Stimulated activated CD4-positive, alpha-beta T cell treated with anti-CD3 and anti-CD28 coated beads, Interleukin-4, amount 100 ng/mL, for 1 hour (primary cell): ENCODE measurements at places on chromosomes 3 and 15.
A peak's percentile ranks its signal among the peaks of the same experiment; 100 is the strongest.

GRCh38 chr3:8595695-8596115, 48.9 kb downstream of the SSUH2 start:
- DNase-seq = no peak

DNA sequence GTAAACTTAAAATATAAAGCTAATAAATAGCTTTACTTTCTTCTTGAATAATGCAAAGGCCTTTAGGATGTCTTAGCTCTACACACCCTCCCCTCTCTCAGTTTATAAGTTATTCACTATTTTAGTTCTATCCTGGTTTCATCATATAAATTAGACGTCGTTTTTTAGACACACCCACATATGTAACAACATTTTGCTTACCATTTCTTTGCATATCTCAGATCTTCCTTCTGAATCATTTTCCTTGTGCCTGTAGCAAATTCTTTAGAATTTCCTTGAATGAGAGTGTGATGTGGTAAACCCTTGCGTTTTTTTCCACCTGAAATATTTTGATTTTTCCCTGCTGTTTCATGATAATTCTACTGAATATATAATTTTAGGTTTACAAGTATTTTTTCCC, 2.5 kb upstream of the DAZL start:
- no peak for DNase-seq

DNA sequence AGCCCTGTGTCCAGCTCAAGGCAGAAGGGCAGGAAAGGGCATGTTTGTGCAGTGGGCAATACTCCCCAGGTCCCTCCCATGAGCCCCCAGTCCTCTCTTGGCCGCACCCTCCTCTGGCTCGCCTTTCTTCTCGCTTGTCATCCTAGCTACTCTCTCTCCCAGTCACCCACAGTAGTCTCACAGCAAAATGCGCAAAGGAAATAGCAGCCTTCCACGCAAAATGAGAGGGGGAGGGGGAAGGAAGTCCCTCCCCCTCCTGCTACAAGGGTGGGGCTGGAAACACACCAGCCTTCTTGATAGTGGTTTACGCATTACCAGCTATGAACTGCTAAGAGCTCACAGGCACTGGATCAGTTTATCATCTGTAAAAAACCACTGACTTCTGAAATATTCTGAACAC, 83.8 kb downstream of the GADL1 start:
- DNase-seq = no peak

DNA sequence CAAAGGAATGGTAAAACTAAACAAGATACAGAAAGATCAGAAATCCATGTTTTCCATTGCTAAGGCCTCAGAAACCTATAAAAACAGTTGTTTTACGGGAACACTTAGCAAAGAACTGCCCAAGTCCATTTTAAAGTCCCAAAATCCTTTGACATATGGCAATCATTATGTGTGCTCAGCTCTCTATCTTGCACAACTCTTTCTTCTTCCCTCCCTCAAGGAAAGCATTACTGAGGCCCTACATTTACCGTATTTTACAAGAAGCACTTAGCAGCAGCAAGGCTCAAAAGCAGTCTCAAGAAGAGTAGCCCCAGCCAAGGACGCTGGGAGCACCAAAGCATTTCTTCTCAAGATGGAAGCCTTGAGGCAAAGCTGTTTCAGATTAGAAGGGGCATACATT, 169.6 kb upstream of the LRTM1 start:
- no peak for DNase-seq

DNA sequence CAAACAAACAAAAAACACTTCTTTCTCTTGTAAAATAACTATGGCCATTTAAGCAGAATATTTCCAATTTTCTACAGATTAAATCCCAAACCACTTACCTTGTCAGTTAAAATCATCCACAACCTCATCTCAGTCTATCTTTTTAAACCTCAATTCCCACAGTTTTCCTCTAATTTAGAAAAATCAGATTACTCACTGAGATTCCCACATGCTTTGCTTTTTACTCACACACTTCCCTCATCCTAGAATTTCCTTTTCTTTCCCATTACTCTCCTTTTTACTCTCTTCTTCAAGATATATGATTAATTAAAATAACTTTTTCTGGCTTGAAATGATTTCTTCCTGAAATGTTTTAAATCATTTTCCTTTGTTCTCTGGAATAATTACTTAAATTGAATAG, 790.7 kb downstream of the ROBO1 start:
- no peak for DNase-seq

DNA sequence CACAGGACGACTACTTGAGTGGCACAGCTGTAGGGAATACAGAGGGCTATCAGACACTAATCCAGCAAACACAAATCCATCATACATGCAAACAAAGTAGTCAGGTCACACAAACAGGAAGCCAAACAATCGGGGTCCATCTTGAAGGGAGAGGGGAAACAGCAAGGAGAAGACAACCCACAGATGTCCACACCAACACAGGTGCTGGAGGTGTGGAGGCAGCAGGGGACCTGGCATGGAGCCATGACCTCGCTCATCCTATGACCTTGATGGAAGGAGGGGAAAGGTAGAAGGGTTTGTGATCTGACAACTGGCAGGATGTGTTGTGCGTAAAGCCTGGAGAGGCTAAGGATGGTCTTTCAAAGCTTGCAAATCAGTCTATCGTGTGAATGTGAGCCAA, 39.9 kb upstream of the SKOR1 start:
- no peak for DNase-seq

GRCh38 chr3:32460031-32460749, 42.5 kb downstream of the CMTM6 start:
- peak; percentile 42 for DNase-seq

DNA sequence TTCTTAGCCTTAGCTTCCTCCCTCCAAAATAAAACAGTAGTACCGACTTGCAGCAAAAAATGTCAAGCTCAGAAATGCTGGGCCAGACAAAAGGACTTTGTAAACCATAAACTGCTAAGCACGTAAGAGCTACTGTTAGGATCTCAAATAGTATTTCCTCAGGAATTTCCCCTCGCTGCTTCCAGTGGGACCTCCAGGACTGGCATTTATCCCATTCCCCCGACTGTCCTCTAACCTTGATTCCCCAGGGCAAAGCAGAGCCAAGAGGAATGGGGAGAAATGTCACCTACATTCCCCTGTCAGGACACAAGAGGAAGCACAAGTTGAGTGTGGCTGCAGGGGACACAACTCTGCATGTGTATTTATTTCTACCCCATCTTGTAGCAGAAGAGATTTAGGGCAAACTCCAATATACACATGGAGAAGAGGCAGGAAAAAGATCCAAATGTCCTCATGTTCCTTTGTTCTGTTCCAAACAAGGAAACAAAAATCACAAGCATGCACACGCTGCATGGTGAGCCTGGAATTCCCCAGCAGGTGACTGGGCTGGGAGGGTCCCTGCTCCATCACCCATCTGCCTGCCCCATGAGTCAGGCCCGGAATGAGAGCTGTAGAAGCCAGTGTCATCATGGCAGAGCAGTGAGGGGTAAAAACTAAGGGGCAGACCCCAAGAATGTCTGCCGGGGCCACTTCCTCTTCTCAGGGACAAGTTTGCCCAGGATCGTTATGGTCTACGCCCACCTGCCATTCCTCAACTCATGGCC, 4.2 kb downstream of the STOML1 start:
- no peak for DNase-seq

DNA sequence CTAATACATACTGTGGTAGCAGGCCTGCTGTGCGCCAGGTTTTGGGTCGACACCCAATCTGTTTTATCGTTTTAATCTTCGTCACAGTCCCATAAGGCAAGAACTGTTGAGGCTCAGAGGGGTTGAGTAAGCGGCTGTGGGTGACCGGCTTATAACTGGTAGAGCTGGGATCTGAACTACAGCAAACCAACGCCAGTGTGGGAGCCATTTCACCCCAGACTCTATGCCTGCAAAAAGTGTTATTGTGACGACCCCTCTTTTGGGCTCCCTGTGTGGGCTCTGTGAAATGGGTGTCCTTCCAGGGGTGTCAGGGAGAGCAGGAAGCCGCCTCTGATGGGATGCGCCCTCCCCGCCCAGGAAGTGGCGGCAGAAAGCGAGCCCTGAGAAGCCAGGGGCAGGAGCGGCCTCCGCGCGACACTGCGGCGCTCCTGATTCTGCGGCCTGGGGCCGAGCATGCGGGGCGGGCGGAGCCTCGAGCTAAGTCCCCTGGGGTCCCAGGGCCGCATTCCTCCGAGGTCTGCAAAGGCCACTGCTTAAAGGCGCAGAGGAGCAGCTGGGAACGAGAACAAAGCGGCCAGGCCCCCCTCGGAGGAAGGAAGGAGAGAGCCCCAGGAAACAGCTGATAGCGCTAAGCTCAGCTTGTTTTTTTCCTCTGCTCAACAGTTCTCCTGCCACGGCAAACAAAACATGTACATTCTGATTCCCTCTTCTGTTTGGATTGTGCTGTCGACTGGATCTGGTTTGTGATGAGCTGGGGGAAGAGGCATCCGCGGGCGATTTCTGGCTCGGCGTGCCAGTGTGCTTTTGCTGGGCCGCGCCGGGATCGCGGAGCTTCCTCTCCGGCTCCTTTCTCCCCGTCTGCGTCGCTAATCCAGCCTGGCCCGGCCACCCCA, 33.9 kb downstream of the GRK7 start:
- peak; percentile 39 for DNase-seq

- no peak for DNase-seq
Measured at GRCh38 chr15:99997112-99997651, 263.9 kb upstream of the LYSMD4 start.

DNA sequence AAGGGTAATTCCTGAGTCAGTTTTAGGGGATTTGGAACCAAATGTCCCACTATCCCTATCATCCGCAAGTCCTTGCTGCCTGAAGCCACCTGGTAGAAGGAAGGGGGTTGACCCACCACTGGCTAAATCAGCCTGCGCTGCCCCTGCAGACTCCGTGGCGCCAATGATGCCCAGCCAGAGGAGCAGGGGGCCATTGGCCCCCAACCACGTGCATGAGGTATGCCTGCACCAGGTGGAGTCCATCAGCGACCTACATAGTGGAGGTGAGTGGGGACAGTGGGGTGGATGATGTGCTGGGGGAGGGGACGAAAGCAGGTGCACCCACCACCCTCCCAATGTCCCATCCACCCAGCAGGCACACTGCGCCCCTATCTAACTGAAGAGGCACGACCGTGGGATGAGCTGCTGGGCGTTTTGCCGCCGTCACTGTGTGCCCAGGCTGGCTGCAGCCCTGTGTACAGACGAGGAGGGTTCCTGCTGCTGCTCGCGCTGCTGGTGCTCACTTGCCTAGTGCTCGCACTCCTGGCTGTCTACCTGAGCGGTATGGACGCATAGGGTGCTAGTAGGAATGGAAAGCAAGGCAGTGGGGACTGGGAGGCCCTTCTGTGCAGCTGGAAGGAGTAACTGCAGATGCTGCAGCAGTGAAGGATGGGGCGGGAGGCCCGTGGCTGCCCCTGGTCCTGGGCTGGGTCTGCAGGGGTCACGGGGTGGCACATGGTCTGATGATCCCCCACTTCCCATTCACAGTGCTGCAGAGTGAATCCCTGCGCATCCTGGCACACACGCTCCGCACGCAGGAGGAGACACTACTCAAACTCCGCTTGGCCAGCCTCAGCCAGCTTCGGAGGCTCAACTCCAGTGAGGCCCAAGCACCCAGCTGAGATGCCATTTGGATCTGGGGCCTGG, 5.7 kb downstream of the IFRD2 start:
- DNase-seq = no peak

DNA sequence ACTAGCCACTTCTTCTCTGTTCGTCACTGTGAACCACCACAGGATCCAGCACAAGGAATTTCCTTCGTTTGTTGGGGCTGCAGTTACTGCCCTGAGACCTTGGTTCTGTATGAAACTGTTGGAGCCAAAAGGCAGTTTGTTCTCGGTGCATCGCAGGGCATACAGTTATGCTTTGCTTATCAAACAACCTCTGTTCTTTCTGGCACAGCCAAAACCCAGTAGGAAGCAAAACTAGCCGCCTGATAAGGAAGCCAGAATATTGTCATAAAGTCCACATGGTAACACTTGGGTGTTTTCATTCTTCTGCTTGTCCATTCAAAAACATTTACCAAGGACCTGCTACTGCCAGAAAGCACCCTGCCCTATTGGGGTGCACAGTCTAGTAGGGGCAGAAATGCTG, 116.1 kb downstream of the RAB11A start:
- no peak for DNase-seq

DNA sequence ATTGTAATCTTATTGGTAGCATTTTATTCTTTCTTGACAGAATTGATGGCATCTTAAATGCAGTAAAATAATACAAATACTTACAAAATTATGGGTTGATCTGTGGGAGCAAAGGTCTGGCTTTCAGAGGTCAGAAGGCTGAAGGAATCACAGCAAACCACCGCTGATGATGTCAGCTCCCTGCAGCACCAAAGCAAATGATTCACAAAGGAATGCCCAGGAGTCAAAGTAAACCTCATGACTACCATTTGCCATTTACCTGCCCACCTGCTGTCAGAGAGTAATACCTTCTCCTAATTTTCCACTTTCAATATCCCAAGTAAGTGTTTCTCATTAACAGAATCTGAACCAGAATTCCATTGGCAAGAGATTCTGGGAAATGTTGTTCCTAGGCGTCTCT, 46.1 kb downstream of the CPA3 start:
- no peak for DNase-seq

GRCh38 chr3:57100046-57100695, 39.7 kb downstream of the SPATA12 start:
- peak; percentile 47 for DNase-seq

DNA sequence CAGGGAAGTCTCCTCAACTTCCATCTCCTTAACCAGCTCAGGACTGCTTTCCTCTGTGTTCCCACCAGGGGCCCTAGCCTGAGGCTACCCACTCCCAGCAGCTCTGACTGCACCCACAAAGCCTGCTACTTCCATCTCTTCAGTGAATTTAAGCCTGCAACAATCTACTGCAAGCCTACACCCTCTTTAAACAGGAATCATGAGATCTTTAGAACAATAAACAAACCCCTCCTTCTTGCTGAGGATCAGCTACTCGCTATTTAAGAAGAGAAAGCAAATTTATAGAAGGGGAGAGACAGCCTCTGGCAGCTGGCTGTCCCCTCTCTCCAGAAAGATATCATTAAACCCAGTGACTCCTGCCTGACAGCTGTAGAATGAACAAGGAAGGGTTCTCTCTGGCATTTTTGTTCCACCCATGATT, 51.9 kb downstream of the ARHGAP31 start:
- no peak for DNase-seq
